Stimulated activated CD8-positive, alpha-beta memory T cell treated with anti-CD3 and anti-CD28 coated beads, Interleukin-4, amount 100 ng/mL, for 1 hour (primary cell): ENCODE measurements at places on chromosomes 1 and 21.

DNA sequence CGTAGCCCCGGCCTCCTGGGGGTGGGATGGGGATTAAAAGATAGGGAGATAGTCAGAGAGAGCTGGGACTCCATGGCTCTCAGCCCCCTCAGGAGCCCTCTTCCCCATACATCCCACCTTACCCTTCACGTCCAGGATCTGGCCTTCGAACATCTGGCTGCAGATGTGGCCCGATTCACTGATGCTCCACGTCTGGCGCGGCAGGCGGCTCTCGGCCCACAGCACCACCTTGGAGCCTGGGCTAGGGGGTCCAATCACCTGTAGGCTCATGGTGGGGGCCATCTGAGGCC, 4.2 kb downstream of the CD52 start:
- DNase-seq: no peak

GRCh38 chr1:53639251-53639763, 99.7 kb downstream of the GLIS1 start:
- DNase-seq: no peak

DNA sequence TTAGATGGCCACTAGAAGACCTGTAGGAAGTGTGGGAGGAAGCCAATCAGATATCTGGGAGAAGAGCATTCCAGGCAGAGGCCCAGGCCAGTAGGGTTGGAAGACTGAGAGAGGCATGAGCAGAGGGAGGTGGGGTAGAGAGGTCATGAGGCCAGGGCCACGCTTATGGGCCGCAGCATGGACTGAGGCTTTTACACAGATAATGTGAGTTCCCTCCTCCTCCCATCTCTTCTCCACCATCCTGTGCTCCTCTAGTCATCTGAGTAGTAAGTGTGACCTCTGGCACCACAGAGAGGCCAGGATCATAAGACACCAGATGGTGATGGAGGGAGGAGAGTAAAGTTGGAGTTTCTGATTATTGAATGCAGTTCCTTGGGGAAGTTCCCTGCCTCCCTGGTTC, 17.1 kb downstream of the TTC22 start:
- no peak for DNase-seq

DNA sequence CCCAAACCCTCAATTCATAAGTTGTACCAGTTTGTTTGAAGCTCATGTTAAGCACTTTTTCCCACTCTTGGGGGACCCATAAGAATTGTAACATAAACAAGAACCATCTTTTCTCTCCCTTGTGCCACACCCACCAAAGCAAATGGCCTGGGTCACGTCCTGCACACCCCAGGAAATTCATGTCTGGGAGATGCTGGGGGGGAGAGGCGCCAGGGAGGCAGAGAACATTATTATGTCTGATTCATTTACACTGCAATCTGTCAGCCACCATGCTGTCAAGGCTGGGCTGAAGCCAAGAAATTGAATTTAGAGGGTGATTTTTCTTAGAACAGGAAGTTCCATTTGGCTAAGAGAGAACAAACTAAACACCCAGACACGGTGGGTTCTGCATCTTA, 37.2 kb upstream of the IPO9 start:
- DNase-seq: no peak

DNA sequence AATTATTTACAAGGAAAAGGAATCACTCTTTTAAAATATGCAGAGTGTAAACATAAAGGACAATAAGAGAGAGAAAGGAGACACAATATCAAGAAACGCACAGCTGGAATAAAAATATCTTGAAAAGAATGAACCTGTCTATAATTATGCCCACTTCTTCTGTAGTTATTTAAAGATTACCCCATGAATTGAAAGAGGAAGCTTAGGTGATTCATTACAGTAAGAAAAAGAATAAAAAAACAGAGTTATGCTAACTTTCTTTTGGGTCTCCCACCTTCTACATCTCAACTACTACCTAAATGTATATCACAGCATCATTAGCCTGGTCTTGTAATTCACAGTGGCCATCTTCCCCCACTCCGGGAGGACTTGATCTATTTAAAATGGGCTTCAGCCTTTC, 182.1 kb downstream of the MRPL39 start:
- DNase-seq: no peak

- no peak for DNase-seq
Observed at GRCh38 chr1:225860876-225861441, 21.2 kb downstream of the TMEM63A start.

- no peak for DNase-seq
Observed at GRCh38 chr1:205172729-205173366, 38.7 kb downstream of the DSTYK start.

DNA sequence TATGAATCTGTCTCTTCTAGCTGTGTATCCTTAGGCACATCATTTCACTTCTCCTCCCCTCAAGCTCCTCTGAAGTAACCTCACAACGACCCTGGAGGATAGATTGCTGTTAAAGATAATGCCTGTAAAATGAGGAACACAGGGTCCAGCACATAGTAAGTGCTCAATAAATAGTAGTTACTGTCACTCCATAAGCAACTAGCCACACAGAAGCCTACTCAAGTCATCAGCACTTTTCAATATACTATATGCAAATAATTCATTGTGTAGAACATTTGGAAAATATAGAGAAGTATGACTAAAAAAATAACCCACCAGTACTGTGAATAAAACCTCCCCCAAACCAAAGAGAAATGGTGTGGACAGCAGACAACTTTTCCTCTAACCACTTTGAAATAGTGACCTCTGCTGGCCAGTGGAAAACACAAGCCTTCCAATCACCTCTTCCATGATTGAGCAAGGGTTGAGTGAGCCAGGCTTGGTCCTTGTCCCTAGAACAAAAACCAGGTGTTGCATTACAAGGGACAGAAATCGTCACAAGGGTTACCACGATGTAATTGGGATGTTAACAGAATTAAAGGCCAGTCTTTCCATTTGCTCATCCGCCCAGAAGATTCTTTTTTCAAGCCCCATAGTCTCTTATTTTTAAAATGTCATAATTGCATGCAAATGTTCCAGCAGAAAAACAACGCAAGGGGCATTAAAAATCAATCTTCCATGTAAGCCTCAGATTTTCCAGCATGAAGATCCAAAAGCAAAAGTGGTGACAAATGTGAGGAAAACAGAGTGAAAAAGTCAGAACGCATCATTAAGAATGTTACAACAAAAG, 15.7 kb upstream of the GLIS1 start:
- no peak for DNase-seq

- DNase-seq: no peak
Observed at GRCh38 chr1:36400514-36400824, 2.8 kb upstream of the LSM10 start.

DNA sequence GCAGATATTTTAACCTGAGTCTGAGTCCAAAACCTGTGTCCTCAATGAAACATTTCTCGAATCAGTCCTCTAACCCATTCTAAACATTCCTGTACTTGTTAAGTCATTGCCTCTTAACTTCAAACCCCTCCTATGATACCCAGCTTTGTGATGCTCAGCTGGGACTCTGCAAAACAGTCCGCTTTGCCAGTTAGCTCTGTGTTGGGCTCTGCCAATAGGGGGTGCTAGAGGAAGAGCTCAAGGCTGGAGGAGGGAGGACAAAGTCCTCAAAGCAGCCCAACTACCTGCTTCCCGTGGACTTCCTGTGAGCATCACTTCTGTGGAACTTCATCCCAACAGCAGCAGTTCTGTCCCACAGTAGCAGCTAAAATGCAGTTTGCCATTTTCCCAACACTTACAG, 38.1 kb upstream of the SYT14 start:
- no peak for DNase-seq

DNA sequence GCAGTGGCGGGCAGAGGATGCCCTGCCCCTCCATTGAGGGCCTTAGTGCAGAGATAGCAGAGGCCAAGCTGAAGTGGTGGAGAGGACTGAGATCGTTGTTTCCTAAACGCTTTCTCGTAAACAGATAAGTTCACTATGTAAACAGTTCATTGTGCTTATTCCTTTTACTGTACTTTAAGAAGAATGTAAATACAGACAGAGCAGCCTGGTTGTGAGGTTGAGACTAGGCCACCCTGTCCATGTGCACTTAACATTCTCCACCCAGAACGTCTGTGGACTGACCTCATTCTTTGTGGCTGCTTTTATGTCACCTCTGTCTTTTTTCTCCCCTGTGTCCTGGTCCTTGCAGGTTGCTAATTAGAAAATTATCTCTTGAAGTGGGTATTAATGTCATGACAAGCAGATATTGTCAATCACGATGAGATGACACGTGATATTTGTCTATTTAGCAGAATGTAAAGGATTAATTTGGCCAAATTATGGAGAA, 8.5 kb downstream of the CENPS start:
- no peak for DNase-seq

GRCh38 chr1:244599937-244600350, 53.0 kb upstream of the DESI2 start:
- DNase-seq: no peak

DNA sequence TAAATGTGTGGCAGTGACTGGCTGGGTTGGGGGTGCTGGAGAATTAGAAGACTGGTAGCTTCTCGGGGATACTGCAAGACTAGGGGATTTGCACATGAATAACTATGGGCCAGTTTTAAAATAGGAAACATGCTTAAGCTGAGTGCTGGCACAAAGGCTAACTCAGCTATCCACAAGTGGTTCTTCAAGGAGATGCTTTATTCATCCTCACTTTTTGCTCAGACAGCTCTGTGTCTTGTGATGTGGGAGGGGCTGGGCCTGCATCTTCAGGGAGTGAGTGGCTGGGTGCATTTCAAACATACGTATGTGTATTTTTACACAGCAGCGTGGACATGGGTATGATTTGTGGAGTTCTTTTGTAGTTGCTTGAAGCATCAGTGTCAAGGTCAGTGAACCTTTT, 2.3 kb downstream of the COQ8A start:
- DNase-seq: no peak

GRCh38 chr1:29392486-29393450, 156.4 kb downstream of the PTPRU start:
- DNase-seq: no peak

GRCh38 chr1:240046000-240046399, 45.7 kb upstream of the FMN2 start:
- no peak for DNase-seq

GRCh38 chr1:109626682-109627408, 7.2 kb downstream of the AMPD2 start:
- DNase-seq: no peak

- no peak for DNase-seq
Observed at GRCh38 chr1:248837045-248837780, 811 bp upstream of the ZNF672 start.

DNA sequence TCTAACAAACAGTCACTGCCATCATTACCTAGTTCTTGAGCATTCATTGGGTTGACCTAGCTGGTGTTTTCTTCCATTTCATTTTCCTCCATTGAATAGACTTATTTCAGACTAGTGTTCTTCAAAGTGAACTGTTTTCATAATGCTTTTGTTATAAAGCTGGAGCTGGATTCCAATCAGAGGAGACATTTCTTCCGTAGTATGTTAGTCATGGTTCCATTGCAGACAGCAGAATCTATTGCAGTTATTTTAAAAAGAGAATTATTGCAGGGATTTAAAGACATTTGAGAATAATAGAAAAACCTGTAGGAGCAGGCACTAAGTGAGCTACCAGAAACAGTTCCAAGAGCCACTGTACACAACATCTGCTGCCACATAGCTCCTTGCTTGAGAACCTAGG, 50.0 kb downstream of the HHAT start:
- no peak for DNase-seq

DNA sequence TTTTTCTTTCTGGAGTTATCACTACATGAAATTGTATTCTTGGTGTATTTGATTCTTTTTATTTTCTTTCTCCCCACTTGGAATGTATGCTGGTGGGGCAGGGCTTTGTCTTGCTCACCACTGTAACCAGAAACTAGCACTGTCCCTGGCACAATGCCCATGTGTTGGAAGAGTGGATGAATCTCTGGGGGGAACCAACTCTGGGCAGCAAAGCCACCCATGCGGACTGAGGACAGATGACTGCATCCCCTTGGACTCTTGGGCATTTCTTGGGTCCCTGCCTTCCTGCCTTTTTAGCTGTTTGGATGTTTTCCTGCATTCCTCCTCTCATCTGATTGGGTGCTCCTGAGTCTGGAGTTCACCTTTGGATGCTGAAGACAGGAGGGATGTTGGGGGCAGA, 6.1 kb downstream of the CYP4B1 start:
- no peak for DNase-seq

DNA sequence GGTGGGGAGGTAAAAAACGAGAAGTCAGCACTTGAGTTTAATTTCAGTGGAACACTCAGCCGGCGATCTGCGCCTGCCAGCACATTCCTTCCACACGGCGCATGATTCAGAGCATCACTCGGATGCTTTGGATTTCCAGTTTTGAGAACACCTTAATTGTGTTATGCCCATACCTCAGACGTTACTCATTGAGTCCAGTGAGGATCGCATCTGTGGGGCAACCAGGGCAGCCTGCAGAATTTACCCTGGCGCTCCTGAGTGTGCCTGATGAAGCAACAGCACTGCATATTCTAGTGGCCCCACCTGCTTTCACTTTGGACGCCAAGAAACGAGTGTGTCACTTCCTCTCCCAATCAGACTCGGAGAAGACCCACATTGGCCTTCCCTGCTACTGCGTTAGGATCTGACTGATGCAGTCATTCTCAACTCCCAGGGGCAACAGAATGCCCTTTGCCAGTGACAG, 19.9 kb downstream of the FAM89A start:
- DNase-seq: no peak

DNA sequence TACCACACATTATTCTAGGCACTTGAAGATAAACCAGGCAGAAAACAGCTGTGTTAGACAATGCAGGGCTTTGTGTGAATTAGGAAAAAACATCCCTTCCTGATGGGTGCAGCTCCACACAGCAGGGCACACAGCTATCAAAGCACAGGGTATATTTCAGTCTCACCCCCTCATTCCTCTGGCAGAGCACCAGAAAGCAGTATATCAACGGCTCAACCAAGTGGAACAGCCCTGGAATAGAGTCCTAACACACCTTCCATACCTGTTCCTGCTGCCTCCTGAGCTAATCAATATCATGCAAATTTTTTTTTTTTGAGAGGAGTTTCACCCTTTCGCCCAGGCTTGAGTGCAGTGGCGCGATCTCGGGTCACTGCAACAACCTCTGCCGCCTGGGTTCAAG, 32.1 kb downstream of the LYST start:
- DNase-seq: no peak

- DNase-seq: no peak
Observed at GRCh38 chr1:109229531-109230127, 15.9 kb downstream of the SARS1 start.

GRCh38 chr1:224065455-224065854, 48.5 kb upstream of the FBXO28 start:
- no peak for DNase-seq

- DNase-seq: no peak
Observed at GRCh38 chr1:194045416-194045815, 859.0 kb upstream of the B3GALT2 start.
